ENCODE measurements at places on chromosomes 16 and 17. TPM values are rescaled to one million over a fixed set of nuclear protein-coding genes. Genes with fewer than 3 reads are reported as not detected.

Gene CFAP119
- total RNA-seq: 1.3 TPM

Gene APOBR
- total RNA-seq: 0.04 TPM

Gene SLC35G6
- not detected for total RNA-seq

Gene GPRC5C
- total RNA-seq: 9.1 TPM

Gene TMEM92
- total RNA-seq: 3.4 TPM

Gene BCO1
- not detected for total RNA-seq

Gene SLC6A2
- total RNA-seq: 0.08 TPM

Gene NPW
- total RNA-seq: 0.68 TPM

Gene BAIAP2
- 55.8 TPM for total RNA-seq

Gene CA5A
- not detected for total RNA-seq

Gene SLC5A11
- not detected for total RNA-seq

Gene NPIPB9
- not detected for total RNA-seq

Gene TEKT3
- not detected for total RNA-seq

Gene CACNG4
- total RNA-seq: 0.08 TPM

Gene DLX4
- 0.23 TPM for total RNA-seq

Gene TELO2
- total RNA-seq: 12.0 TPM

Gene KRTAP9-2
- not detected for total RNA-seq

Gene STAC2
- not detected for total RNA-seq

Gene WFIKKN2
- total RNA-seq: not detected

Gene ZDHHC1
- total RNA-seq: 4.4 TPM

Gene CRYBA1
- total RNA-seq: not detected

Gene TSNAXIP1
- total RNA-seq: not detected

Gene C1QTNF8
- total RNA-seq: not detected

Gene EVPLL
- total RNA-seq: not detected

Gene MYBBP1A
- 70.3 TPM for total RNA-seq

Gene SULT1A4
- 0.76 TPM for total RNA-seq

Gene CPHXL2
- total RNA-seq: not detected

Gene SLFN14
- total RNA-seq: not detected

Gene ASB16
- not detected for total RNA-seq

Gene NLGN2
- total RNA-seq: 6.1 TPM

Gene NDRG4
- total RNA-seq: 2.0 TPM

Gene KRTAP1-5
- not detected for total RNA-seq

Gene CRHR1
- total RNA-seq: not detected

Measured in hair follicular keratinocyte (primary cell).